ENCODE measurements at places on chromosomes 3 and 15.

DNA sequence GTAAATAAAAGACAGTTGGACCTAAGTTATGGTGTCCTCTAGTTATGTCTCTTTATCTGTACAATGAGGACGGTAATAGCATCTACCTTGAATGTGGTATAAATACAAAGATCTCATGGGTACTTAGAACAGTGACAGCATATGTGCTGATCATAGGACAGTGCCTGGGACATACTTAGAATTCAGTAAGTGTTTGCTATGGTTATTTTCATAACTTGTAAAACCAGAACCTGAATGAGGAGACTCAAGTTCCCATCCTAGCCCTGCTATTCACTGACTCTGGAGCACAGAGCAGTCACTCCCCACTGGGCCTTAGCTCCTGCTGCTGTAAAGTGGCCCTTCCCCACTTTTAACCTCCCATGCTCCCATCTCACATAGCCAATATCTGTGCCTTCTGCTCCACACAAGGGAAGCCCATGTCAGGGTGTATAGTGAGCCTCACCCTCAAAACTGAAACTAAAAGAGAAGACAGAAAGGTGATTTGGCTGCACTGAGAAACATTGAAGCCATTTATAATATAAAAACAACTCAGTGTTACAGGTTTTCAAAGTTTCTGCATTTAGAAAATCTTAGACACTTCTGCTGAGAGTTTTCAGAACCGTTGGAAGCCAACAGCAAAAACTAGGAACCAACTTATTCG is 225.4 kb upstream of the UBE2E2 start:
- DNase-seq = no peak

DNA sequence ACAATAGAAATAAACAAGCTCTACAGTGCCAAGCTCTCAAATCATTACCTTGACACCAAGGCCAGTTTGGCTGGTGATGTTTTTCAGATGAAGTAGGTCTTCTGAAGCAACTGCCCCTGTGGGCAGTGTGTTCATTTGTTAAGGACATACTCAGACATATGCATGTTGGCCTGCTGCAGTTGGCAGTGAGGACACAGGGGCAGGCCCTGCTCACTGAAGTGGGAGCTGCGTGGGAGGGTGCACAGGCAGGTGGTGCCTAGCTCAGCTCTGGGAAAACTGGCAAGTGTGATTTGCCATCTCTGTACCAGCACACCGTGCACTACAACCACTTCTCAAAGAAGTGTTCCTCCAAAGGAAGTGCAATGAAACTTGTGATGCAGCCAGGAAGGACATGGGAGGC is 28.5 kb upstream of the SNRK start:
- no peak for DNase-seq

DNA sequence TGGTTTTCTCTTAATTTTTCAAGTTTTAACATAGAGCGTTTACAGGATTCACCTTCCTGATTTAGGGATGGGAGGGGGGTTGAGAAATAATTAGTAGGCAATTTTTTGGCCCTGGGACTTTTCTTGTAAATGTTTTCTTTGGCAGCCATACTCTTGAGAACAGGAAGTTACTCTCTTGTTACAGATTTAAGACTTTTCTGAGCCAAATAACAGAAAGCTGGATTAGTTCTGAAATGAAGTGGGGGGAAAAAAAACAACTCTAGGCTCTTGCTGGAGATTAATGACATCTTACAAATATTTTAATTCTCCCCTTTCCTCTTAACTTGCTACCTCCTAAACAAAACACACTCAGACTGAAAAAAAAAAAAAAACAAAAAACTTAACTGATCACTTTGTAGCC is 13.8 kb upstream of the POLR2M start:
- DNase-seq = no peak

GRCh38 chr3:152910211-152910610 is 75.3 kb downstream of the P2RY1 start:
- no peak for DNase-seq

- DNase-seq = peak; percentile 49
These were observed 16.4 kb upstream of the SKIC8 start for GRCh38 chr15:78315686-78316282.

DNA sequence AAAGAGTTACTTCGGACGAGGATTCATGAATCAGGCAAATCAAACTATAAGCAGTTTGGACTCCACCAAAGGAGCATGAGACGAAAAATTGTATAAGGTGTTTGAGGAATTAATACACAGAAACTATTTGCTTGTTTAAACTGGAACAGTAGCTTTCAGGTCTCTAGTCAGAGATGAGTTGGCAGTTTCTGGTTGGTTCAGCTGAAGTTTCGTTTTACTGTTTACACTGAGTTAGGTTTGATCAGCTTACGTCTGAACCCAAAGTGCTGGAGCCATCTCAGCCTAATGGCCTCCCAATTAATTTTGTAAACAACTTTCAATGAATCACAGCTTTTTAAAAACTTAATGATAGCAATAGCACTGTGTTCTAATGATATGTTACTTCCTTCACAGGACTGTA is 703.7 kb downstream of the NLGN1 start:
- DNase-seq = no peak

DNA sequence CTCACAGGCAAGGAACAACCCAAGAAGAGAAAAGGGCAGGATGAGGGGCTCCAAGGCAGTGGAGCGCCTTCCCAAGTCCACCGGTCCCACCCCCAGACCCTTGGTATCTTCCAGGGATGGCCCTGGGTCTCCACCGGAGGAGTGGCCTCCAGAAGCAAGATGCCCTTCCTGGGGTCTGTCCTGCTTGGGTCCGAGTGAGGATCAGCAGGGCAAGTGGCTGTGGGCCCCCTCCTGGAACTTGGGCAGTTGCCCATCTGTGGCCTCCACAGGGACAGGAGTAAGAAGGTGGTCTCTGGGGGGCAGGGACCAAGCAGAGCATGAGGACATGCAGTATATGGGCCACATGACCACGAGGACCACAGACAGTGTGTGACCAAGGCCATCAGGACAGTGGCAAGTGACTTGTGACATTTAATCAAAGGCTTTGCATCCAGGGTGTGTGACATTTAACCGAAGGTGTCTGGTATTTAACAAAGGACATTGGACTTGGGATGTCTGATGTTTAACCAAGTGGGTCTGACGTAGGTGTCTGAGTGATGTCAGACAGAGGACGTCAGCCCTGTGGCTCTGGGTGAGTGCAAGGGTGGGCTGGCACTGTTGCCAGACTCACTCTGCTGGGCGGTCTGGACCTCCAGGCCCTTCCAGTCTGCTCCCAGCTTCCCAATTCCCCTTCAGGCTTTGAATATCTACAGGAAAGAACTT is 34.7 kb downstream of the SCN5A start:
- DNase-seq = no peak

- DNase-seq = no peak
These were observed 41.7 kb downstream of the SLCO2A1 start for GRCh38 chr3:133987948-133988484.

DNA sequence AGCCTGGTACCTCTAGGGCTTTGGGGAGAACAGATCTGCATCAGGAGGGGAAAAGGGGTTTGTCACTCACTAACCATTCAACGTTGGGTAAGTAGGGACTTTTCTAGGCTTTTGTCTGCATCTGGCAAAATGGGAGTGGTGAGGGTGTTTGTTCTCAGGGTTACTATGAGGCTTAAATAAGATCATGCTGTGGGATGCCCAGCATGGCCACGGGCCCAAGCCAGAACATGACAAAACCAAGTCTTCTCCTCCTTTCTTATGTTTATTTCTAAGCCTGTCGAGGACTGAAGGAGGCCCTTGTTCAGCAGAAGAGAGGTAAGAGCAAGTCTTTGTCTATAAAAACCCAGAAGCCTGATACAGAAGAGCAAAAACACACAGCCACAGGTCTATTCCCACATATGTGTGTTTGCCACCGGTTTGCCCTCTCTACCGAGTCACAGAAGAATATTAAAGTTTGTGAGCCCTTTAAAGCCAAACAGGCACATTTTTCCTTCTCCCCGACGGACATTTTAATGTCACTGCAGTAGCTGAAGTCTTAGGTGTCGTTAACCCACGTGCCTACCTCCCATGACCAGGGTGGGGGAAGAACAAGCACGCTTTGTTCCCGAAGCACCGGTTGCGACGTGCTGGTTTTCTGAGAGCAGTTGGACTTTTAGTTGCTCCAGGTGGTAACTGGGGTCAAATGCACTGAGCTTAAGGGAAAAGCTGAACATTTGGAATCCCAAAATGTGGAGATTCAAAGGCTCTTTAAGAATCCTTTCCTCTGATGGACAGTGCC is 72.1 kb downstream of the NOX5 start:
- no peak for DNase-seq

- no peak for DNase-seq
These were observed 124.4 kb downstream of the SHOX2 start for GRCh38 chr3:157981819-157982218.

GRCh38 chr3:195095035-195095703 is 175.8 kb downstream of the XXYLT1 start:
- DNase-seq = no peak

- DNase-seq = no peak
These were observed 168.5 kb upstream of the TBC1D5 start for GRCh38 chr3:17910922-17911321.

DNA sequence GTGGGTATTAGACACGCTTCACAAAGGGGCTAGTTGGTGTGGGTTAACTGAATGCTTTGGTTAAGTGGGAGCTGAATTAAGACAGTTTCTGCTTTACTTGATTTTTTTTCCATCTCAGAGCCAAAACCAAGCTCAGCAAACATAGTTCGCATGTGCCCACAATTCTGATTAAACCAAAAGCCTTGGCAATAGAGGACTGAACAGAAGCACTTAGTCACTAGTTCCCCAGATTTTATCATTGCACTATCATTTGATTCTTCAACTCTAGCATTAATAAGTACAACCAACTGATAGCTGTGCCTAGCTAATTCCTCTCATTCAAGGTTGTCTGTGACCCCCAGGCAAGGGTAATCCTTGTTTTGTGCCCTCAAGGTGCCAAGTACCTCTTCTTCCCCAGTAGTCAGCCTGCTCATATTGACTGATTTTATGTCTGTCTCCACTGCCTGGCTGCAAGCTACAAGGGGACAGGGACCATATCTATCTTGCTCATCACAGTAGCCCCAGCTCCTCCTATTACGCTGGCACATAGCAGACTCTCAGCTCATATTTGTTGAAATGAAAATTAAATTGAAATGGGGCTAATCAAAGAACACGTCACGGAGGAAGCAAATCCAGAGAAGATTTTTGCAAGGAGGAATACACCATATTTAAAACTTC is 9.9 kb upstream of the ARHGEF3 start:
- no peak for DNase-seq

DNA sequence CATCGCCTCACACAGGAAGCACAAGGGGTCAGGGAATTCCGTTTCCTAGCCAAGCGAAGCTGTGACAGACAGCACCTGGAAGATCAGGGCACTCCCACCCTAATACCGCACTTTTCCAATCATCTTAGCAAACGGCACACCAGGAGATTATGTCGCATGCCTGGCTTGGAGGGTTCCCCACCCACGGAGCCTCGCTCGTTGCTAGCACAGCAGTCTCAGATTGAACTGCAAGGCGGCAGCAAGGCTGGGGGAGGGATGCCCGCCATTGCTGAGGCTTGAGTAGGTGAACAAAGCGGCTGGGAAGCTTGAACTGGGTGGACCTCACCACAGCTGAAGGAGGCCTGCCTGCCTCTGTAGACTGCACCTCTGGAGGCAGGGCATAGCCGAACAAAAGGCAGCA is 384.8 kb downstream of the CNTN6 start:
- no peak for DNase-seq

DNA sequence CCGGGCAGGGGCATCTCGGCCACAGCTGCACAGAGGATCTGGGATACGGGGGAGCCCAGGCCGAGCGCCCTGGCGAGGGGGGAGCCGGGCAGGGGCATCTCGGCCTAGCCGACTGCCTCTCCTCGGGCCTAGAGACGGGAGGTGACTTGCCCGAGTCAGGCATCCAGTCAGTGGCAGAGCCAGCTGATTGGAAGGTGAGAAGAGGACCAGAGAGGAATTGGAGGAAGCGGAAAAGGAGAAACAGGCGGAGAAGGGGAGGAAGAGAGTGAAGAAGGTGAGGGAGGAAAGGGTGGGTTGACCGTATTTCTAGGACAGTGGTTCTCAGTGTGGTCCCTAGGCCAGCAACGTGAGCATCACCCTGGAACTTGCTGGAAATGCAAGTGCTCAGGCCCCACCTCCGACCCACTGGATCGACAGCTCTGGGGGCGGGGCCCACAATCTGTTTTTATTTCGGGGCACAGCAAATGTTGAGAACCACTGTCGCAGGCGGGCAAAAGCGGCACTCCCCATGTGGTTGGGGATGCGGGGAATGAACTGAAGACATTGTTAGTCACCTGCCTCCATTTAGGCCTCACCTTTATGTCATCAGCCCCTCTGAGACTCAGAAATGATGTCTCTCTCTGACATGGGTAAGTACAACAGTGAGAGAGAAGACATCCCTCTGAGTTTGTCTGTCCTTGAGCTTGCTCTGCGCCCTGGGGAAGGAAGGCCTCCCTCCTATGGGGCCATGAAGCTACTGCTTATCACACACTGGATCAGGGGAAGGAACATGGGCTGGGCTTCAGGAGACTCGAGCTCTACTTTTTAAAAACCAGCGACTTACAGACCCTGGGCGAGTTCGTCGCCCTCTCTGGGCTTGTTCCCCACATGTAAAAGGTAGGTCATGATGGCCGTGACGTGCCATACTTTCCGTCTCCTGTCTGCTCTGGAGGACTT is 1.0 kb upstream of the MELTF start:
- no peak for DNase-seq

DNA sequence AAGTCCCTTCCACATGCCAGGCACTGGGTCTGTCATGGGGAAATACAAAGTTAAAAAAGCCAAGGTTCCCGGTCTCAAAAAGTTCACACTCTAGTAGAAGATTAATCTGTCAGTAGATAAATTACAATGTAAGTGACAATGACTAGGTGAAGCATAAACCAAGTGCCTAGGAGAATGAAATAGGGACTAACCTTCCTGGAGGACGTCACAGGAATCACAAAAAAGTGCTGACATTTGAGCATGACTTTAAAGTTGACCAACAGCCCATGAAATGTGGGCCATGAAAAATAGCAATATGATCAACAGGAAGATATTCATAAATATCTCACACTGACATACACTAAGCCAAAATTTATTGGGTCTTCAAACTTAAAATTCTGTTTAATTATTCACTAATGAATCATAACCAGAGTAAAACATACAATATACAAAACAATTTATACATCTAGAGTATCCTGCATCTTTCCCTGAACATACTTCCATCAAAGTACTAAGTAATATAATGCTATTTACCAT is 20.0 kb downstream of the COPS2 start:
- no peak for DNase-seq

GRCh38 chr3:195213639-195214315 is 57.2 kb downstream of the XXYLT1 start:
- no peak for DNase-seq

- no peak for DNase-seq
These were observed 4.2 kb upstream of the TRAT1 start for GRCh38 chr3:108818404-108818803.

GRCh38 chr3:112687211-112687610 is 46.3 kb upstream of the CCDC80 start:
- DNase-seq = no peak

DNA sequence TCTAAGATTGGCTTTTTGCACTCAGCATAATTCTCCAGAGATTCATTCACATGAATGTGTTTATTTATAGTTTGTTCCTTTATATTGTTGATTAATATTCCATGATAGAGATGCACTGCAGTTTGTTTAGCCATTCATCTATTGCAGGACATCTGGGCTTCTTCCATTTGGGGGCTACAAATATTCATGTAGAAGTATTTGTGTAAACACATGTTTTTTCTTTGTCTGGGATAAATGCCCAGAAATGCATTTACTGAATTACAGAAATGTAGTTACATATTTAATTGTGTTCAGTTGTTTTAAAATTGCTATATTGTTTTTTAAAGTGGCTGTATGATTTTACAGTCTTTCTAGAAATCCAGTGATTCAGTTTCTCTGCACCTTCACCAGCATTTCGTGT is 635.0 kb downstream of the ZIC1 start:
- no peak for DNase-seq

- no peak for DNase-seq
These were observed 40.0 kb downstream of the ZXDC start for GRCh38 chr3:126435456-126436315.
